ENCODE measurements at places on chromosomes 2 and 18.

- DNase-seq = no peak
These were observed 29.6 kb downstream of the MREG start for GRCh38 chr2:215983581-215984351.

DNA sequence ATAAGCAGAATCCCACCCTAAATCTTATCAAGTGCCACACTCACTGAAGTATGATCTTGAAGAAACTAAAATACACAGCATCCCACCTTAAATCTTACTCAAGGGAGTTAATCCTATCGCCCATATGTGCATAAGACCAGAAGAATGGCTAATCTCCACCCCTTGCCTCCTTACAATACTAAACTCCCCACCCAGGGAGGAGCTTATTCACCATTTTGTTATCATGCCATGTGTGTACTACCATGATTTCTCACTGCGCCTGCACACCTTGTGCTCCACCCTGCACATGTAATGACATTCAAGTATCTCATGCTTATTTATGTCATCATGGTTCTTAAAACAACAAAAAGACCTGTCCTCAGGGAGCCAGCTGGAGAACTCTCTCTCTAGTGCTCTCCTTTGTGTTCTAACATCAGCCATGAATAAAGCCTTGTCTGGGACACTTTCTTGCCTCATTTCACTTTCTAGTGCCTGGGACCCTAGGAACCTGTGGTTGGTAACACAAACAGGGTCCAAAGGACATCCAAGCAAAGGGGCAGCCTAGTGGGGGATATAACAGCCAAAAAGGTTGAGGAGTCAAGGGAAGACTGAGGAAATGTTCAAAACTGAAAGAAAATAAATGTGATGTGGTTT is 87.4 kb downstream of the SLC66A3 start:
- no peak for DNase-seq

DNA sequence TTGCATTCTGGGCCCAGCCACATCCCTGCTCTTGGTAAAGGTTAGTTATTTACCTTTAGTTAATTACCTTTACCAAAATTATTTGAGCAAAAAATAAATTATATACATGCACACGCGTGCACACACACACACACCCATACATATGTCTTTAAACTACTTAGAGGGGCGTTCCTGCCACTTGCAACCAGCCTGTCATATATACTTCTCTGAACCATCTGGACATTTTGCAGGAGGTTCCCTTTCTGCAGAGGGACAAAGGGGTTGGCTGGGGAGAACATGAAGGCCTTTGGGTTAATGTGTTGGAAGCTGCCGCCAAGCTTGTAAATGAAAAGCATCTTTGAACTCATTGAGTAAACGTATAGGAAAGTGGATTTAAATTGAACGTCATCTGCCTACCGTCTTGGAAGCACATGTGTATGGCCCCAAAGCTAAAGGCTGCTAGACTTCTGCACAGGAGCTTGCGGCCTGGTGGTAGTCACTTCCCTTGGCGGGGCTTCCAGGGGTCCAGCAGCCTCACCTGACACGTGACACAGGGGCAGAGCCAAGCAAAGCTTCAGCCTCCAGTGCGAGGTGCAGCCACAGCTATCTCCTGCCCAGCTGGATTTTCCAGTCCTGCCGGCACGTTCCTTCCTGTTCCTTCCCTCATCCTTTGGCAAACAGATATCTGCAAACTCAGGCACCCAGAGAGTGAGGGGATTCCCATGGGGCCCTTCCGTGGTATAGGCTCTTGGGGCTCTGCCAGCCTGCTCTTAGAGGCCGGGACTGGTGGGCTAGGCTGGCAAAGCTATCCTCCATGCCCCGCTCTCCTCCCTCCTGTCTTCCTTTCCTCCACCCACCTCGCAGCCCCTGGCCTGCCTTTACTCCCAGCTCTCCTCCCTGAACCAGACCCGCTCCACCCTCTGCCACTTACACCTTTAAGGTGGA is 46.1 kb downstream of the SERTAD2 start:
- DNase-seq = no peak

DNA sequence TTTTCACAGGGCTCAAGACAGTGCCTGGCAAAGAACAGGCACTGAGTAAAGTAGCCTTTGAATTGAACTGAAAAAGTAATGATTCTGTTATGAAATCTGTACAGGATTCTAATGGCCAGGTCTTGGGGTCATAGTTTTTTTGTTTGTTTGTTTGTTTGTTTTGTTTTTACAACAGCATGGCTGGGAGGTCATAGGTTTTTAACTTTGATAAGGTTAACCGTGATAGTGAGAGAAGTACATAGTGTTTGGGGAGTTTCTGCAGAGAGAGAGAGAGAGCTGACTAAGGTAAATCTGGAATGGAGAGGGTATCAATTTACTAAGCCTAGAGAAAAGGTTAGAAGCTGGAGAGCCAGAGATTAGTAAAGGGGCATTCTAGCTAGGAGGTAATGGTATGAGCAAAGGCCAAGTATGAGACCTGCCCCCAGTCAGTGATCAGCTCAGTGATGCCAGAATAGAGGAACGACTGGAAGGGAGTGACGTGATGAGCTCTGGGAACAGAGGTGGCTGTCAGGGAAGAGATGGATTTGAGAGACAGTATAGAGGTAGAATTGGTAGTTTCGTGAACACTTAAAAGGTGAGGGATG is 25.9 kb downstream of the XRCC5 start:
- DNase-seq = no peak

DNA sequence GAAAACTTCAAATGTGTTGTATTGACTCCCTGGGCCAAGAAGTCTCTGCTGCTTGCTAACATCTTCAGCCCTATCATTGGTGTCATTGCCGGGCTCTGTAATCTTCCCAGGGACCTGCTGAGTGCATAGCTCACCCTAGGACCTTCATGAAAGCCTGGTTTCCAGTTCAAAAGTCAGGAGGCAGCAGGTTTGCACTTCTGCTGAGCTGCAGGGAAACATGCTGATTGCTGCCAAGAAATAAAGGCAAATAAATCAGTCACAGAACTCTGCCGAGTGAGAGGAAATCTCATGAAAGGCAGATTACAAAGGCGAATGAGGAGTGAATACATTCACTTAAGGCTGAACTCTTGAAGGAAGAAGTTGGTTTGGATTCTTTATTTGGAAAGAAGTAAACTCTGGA is 1947.6 kb upstream of the CELF4 start:
- no peak for DNase-seq

DNA sequence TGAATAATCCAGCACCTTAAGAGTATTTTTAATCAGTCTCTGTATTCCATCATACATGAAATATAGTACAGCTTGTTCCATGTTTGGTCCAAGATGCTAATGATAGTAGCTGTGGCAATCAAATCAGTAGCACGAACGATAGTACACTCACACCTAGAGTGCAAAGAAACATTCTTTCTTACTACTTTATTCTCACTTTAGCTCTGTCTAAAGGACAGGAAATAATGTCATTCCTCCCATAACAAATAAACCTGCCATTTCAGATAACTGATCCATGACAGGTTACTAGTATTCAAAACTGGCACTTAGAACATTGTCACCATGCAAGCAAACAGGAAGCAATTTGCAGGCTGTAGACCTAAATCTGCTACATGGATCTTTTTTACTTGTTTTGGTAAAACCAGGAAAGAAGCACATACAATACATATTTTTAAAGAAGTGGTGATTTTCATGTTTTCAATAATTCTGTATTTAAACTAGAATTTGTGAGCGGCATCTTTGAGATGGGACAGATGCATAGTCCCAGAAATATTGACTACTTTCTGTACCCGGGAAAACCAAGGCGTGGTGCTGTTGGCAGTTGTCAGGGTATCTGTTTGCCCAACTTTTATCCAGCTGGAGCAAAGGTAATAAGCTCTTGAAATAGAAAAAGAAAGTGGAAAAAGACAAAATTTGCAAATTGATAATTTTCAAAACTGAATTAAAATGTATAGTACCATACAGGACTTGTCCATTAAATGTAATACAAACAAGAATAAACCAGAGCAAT is 49.5 kb downstream of the IKZF2 start:
- DNase-seq = no peak

- DNase-seq = peak; percentile 73
These were observed 38.1 kb downstream of the SMAD4 start for GRCh38 chr18:51068105-51068504.

GRCh38 chr2:129483366-129483765 is 496.1 kb upstream of the RAB6C start:
- no peak for DNase-seq

GRCh38 chr2:165839610-165840009 is 45.6 kb upstream of the GALNT3 start:
- DNase-seq = peak; percentile 55

DNA sequence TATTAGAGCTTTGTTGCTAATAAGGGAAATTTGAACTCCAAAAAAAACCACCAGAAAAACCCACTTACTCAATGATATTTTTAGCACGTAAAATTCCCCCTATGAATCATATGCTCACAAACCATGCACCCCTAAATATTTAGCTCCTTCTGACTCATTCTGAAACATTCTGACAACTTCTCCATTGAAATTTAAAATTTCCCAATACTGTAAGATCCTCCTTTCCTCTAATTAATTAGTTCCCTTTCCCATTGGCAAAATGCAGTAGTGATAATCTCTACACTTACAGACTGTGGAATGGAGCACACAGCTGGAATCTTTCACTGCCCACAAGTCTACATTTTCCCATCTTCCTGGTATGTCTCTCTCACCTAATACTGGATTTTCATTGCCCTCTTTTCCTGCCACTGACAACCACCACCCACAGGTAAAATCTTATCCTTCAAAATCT is 215.8 kb upstream of the ACVR2A start:
- DNase-seq = no peak

- DNase-seq = peak; percentile 7
These were observed 29.7 kb downstream of the LYPD6 start for GRCh38 chr2:149360106-149360505.

DNA sequence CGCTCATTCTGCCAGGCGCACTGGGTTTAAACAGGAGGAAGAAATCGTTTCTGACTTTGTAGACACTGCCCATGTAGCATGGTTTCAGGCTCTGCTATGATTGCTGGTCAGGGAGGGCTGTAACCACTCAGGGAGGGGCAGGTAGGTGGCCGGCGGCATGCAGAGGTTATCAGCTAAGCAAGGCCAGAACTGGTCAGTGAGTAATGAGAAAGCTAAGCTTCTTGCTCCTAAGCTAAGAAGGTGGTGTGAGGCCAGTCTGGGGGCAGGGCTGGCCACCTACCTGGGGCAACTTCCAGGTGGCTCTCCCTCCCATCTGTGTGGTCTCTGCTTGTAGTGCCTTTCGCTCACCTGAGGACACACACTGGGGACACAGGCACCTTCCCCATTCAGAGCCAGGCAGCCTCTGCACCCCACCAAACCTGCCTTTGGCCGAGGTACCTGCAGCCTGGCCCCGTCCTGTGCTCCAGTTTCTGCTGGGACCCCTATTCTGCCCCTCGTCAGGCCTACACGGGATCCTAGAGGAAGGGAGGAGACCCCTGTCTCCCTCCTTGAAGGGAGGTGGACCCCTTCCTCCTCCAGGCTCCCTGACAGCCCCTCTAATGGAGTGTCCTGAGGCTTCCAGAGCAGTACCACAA is 195.9 kb downstream of the SEPTIN10 start:
- DNase-seq = no peak

GRCh38 chr2:167128130-167128529 is 239.8 kb downstream of the XIRP2 start:
- DNase-seq = no peak

DNA sequence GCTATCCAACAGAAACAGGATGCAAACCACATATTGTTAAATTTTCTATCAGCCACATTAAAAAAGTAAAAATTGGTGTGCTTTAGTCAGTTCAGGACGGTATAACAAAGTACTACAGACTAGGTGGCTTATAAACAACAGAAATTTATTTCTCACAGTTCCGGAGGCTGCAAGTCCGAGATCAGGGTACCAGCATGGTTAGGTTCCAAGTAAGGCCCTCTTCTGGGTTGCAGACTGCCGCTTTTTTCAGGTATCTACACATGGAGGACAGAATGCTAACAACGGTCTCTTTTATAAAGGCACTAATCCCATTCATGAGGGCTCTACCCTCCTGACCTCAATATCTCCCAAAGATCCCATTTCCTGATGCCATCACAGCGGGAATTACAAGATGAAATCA is 10.5 kb downstream of the SMAD2 start:
- no peak for DNase-seq

DNA sequence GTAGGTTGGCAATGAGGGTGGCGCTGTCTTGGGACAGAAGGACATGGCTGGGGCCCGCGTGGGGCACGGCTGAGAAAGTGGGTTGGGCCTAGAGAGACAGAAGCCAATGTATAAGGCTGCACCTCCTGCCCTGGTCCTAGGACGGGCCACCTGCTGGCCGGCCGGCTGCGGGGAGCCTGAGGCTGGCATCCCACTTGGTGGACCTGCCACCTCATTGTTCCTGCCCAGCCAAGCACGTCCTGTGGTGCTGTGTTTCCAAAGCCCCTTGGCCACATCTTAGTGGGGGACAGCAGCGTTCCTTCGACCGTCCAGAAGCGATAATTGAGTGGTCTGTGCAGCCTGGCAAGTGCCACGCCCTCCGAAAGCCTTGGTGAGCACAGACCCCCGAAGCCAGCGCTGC is 223.9 kb downstream of the LDLRAD4 start:
- DNase-seq = no peak

GRCh38 chr18:67589325-67589724 is 72.8 kb upstream of the DSEL start:
- DNase-seq = peak; percentile 21

- no peak for DNase-seq
These were observed 41.7 kb downstream of the ST3GAL5 start for GRCh38 chr2:85847051-85847588.

- peak; percentile 28 for DNase-seq
These were observed 1.3 kb downstream of the TANC1 start for GRCh38 chr2:158969715-158970240.

GRCh38 chr18:75830828-75831227 is 403.3 kb upstream of the SMIM21 start:
- DNase-seq = no peak

GRCh38 chr2:38806733-38807059 is 28.7 kb downstream of the GEMIN6 start:
- no peak for DNase-seq

- no peak for DNase-seq
These were observed 3.4 kb downstream of the NCOA1 start for GRCh38 chr2:24494410-24494809.

- DNase-seq = no peak
These were observed 14.0 kb upstream of the BIRC6 start for GRCh38 chr2:32342801-32343200.

DNA sequence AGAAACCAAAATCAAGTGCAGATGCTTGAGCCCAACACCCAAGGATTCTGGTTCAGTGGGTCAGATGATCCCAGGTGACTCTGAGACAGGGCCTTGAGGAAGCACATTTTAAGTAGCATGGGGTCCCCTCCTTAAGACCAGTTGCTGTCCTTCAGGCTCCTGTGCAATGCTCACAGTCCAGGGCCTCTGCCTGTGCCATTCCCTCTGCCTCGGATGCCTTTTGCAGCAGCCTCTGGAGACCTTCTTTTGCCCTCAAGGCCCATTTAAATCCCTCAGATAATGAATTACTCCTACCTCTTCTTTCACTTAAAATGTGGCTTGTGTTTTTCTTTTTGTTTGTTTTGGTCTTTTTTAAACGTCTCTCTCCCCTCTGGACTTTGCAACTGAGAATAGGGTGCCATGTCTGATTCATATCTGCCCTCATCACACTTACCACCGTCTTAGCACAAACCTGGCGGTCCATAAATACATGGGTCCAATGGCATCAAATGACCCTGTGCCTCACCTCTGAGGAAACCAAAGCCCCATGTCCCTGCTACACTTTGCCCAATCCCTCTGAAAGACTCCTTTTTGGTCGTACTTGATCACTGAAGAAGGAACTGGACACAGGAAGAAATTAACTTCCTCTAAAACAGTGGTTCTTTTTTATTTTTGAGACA is 14.2 kb downstream of the ACTG2 start:
- DNase-seq = no peak
